ENCODE measurements at places on chromosomes 1 and 21.

- peak; percentile 48 for DNase-seq
These were observed 618.2 kb downstream of the BRINP3 start for GRCh38 chr1:189859385-189859977.

DNA sequence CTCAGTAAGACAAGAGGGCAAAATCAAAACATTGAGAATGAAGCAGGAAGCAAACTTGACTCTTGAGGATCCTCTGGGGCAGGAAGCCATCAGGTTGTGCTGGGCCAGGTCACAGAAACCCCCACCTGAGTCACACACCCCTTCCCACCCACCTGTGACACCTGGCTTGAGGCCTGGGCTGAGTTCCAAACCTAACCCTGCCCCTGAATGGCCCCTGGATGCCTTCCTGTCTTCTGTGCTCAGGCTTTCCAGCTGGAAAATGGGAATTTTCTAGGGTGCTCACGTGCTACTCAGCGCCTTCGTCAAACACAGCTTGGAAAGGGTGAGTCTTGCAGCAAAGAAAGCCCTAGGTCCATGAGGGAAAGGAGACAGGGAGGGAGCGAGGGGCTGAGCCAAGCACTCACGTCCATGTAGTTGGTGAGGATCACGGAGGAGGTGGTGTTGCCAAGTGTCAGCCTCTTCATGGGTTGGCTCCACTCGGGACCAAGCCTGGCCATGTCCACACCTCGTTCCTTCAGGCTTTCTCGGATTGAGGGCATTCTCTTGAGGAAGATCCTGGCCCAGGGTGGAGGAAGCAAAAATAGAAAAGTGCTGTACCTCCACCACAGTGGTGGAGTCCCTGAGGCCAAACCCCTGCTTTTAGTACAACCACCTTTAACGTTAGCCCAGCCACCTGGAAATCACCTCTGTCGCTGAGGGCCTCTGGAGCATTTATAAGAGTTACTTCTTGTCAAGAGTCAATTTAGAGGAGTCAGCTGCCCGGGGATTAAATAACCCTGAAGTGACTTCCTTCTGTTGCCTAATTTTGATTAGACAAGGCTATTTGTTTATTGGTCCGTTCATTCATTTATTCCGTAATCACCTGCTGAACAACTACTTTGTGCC is 4.3 kb downstream of the REN start:
- no peak for DNase-seq

- no peak for DNase-seq
These were observed 127.9 kb upstream of the CACYBP start for GRCh38 chr1:174871886-174872285.

DNA sequence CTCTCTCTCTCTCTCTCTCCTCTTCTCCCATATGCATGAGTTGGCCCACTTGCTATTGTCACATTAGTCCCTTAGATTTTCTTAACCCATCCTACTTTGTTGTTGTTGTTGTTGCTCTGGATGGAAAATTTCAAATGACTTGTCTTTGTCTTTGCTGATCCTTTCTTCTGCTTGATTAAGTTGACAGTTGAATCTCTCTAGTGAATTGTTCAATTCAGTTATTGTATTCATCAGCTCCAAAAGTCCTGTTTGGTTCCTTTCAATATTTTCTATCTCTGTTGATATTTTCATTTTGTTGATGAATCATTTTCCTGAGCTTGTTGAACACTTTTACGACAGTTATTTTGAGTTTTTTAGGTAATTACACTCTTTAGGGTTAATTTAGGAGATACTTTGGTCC is 18.8 kb upstream of the SLC35D1 start:
- DNase-seq, result no peak

DNA sequence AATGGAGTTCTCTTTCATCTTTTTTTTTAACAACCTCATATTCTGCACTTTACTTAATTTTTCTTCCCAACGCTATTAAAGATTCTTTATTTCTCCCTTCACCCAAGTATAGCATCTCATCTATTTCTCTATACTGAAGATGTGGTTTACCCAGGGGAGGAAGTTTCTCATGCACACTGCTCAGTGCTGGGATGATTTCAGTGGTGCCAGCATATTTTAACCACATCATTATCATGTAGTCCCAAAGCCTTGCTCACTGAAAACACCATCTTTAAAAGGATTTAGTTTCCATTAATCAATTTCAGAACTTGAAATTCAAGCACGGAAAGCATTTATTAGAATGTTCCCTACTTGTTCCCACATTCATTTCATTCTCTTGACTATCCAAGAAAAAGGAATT is 725.7 kb downstream of the USP25 start:
- DNase-seq, result no peak

GRCh38 chr1:45395051-45395450 is 54.8 kb upstream of the MUTYH start:
- DNase-seq, result no peak

DNA sequence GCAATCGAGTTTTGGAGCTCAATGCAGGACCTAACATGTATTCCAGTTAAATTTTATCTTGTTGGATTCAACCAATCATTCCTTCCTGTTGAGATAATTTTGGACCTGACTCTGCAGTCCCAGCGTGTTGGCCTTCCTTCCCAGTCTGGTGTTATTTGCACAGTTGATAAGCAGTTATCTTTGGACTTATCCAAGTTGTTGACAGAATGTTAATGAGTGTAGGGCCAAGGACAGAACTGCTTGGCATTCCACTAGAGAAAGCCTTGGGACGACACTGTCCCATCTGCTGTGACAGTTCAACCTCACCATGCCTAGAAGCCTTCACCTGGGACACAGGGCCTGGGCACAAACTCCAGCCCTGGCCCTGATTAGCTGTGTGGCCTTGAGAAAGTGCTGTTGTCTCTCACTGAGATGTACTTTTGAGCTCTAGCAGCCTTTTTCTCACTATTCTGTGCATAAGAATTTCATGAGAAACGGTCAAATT is 104.1 kb upstream of the SLC25A33 start:
- DNase-seq, result no peak

DNA sequence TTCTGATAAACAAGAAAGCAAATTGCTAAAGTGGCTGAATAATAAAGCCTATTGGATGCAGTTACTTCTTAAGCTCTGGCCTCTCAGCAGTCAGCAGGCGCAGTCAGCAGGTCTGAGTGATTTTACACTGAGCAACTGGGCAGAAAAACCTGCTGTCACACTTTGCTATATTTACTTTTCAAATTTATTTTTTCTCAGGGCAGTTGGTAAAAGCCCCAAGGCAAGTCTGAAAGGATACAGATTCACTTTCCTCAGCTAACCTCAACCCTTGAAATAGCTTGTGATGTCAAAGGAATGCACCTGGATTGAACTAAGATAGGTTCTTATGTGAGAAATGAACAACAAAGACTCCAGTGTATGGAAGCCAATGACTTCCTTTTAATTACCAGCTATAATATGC is 34.0 kb downstream of the ATP5PF start:
- no peak for DNase-seq

DNA sequence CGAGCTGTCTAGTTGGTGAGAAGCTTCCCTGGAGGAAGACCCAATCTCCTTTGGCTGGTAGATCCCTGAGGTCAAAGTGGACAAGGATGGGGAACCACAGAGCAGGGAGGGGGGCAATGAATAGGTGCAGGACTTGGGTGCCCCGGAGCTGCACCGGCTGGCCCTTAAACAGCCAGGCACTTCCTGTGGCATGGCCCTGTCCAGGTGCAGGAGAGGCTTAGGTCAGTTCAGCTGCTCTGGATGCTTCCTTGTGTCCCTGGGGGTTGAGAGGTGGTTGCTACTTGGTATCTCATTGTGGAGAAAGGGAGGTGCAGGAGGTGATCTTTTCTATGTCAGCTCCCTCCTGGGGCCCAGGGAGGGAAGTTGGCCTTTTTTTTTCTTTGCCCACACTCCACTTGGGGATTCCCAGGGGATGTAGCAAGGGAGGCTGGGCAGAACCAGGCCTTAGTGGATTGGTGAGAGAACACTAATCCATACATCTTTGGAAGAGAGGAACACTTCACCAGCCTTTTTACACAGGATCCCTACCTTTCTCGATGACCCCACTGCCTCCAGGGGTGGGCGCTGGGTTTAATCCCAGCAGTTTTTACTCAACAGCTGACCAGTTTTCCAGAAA is 1.2 kb upstream of the ST3GAL3 start:
- DNase-seq, result no peak

- no peak for DNase-seq
These were observed 39.9 kb upstream of the HMGN1 start for GRCh38 chr21:39388811-39389155.

GRCh38 chr1:183812128-183812527 is 7.2 kb downstream of the RGL1 start:
- DNase-seq, result no peak

DNA sequence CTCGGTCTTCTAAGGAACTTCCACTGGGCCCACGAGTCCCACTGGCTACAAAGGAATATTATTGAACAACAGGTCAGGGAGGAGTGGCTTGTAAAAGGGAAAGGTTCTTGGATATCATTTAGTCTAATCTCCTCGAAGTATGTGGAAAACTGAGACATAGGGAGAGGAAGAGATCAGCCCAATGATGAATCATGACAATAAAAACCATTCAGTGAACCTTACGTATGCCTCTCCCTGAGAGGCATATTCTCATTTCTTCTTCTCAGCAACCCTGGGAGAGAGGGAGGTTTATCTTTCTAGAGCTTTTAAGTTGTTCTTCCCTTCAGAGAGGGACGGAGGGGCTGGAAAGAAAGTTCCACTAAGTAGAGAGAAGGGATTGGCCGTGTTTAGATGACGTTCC is 5.3 kb upstream of the MOB3C start:
- DNase-seq, result no peak

DNA sequence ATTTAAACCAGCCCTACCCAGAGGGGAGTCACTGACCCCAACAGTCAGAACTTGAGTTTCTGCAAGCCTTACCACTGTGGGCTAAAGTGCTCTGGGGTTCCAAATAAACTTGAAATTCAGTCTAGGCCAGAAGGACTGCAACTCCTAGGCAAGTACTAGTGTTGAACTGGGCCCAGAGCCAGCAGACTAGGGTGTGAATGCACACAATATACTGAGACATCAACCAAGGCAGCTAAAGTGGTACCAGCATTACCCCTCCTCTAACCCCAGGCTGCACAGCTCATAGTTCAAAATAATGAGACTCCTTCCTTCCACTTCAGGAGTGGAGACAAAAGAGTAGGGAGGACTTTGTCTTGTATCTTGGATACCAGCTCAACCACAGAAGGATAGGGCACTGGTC is 18.9 kb upstream of the IL20 start:
- no peak for DNase-seq

GRCh38 chr1:167247754-167248153 is 27.1 kb downstream of the POU2F1 start:
- no peak for DNase-seq

All from HEK293T (cell line).